Activated naive CD4-positive, alpha-beta T cell treated with anti-CD3 and anti-CD28 coated beads, Interleukin-2, amount 10 ng/mL, durations not matched to agents 7 days and 5 days (primary cell): ENCODE measurements at places on chromosomes 16 and 17.

DNA sequence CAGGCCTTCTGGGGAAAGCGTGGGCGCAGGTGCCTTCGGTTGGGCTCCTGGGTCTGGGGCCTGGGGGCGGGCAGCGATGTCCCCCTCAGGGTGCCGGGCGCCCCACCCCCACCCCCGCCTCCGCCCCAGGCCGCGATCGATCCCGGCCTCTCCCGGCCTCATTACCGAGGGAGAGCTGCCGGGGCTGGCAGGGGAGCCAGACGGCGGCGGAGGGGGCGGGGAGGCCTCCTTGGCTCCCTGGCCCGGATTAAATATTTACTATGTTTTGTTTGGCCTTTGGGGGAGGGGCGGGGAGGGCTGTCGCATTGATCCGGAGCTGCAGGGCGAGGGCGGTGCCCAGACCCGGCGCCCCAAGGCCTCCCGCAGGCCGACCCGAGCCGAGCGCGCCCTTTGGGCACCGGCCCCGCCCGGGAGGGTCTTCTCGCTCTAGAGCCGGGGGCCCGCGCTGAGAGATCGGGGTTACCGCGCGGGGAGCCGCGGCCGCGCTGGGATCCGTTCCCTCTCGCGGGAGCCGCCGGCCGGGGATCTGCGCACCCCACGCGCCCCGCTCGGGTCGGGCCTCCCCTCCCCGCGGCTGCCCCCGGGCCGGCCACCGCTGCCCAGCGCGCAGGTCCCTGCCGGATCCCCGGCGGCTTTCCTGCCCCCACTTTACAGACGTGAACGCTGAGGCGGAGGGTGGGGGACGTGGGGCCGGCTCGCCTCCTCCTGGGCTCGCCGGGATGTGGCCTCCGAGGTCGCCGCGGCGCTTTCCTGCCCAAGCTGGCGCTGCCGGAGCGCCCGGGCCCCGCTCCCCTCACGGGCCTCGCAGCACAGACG is 27.0 kb downstream of the RTN4RL1 start:
- peak; percentile 53 for DNase-seq
- H3K36me3 ChIP-seq: no peaks in the 10 kb centered on the region
- H3K27me3 ChIP-seq: peaks cover 74% of the 10 kb centered on the region
- peaks cover 2% of the 10 kb centered on the region for H3K4me1 ChIP-seq

DNA sequence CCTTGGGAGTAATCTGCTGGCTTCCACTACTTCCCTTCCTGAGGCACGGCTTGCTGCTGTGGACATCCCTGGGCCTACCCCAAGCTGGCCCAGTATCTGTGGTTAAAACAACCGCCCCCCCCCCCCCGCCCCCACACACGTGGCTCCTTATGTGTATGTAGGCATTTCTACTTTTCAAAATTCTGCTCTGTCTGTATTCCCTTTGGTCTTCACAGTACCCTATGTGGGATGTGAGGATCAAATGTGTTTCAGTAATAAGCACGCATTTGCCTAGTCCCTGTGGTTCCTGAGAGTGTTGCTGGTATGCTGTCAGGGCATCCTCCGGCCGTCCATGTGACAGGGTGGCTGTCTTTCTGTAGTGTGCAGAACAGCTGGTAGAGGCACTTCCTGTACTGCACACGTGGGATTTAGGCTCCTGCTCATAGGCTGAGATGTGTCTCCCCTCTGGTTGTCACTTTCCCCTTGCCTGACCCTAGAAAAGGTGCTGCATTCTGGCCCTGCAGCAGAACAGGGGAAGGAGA is 2.2 kb downstream of the NT5M start:
- H3K27me3 ChIP-seq: peaks cover 7% of the 10 kb centered on the region
- peaks cover 14% of the 10 kb centered on the region for H3K36me3 ChIP-seq
- H3K4me3 ChIP-seq: peak overlapping the region; percentile 80
- peak overlapping the region; percentile 94 for H3K27ac ChIP-seq
- peak; percentile 80 for DNase-seq

DNA sequence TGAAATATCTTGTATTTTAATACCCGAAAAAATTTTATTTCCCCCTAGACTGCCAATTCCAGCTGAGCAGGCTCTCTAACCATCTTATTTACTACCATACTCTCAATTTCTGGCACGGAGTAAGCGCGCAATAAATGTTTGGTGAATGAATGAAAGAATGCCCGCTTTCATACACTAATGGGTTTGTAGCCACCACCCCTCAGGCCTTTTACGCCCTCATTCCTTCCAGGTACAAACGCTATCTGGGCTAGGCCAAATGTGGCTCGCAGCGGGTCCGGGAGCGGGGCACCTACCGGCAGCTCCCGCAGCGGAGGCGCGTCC is 536 bp upstream of the PLD2 start:
- H3K4me3 ChIP-seq: peak overlapping the region; percentile 77
- H3K27me3 ChIP-seq: peaks cover 4% of the 10 kb centered on the region
- peaks cover 8% of the 10 kb centered on the region for H3K36me3 ChIP-seq
- peaks cover 20% of the 10 kb centered on the region for H3K4me1 ChIP-seq
- no peak overlapping the region for H3K27ac ChIP-seq

- no peak overlapping the region for H3K4me3 ChIP-seq
- H3K27ac ChIP-seq: no peak overlapping the region
- H3K27me3 ChIP-seq: peaks cover 70% of the 10 kb centered on the region
- no peak for DNase-seq
- peaks cover 17% of the 10 kb centered on the region for H3K4me1 ChIP-seq
Measured at GRCh38 chr16:75292691-75293090, 41.3 kb upstream of the BCAR1 start.

- no peaks in the 10 kb centered on the region for H3K4me1 ChIP-seq
- no peak for DNase-seq
- no peak overlapping the region for H3K27ac ChIP-seq
- H3K4me3 ChIP-seq: no peak overlapping the region
- no peaks in the 10 kb centered on the region for H3K27me3 ChIP-seq
Measured at GRCh38 chr16:4362476-4363135, 9.0 kb upstream of the VASN start.

- H3K4me1 ChIP-seq: peaks cover 23% of the 10 kb centered on the region
- DNase-seq: no peak
- H3K27me3 ChIP-seq: no peaks in the 10 kb centered on the region
Measured at GRCh38 chr16:72875291-72876031, 172.5 kb downstream of the ZFHX3 start.

GRCh38 chr17:13353590-13353989 is 248.1 kb downstream of the HS3ST3A1 start:
- no peaks in the 10 kb centered on the region for H3K36me3 ChIP-seq
- no peak overlapping the region for H3K27ac ChIP-seq
- H3K4me1 ChIP-seq: no peaks in the 10 kb centered on the region
- H3K27me3 ChIP-seq: no peaks in the 10 kb centered on the region

GRCh38 chr17:36182176-36183000 is 6.0 kb upstream of the TBC1D3B start:
- H3K4me1 ChIP-seq: no peaks in the 10 kb centered on the region
- no peak overlapping the region for H3K4me3 ChIP-seq
- no peak overlapping the region for H3K27ac ChIP-seq

- H3K36me3 ChIP-seq: no peaks in the 10 kb centered on the region
- H3K4me1 ChIP-seq: no peaks in the 10 kb centered on the region
- no peak overlapping the region for H3K27ac ChIP-seq
- no peak for DNase-seq
Measured at GRCh38 chr16:8293413-8293812, 296.9 kb downstream of the TMEM114 start.
